ENCODE measurements at places on chromosomes 11 and 22. TPM values are rescaled to one million over a fixed set of nuclear protein-coding genes. Genes with fewer than 3 reads are reported as not detected.
A peak's percentile ranks its signal among the peaks of the same experiment; 100 is the strongest.

DNA sequence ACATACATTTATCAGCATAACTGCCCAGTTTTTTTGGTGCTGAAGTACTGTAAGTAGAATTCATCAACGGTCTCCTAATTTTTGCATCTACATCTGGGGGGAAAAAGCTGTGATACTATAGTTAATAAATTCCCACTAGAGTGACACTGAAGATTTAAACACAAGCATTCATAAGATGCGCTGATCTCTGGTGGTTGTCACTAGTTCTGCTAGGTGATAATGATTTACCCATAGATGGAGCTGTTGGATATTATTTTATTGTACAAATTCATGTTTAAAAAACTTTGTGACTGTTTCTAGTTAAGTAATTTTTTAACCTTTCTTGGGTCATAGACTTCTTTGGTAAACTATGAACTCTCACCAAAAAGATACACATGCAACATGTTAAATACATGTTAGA is 106.6 kb downstream of the EMSY start:
- DNase-seq, result no peak
- no peak overlapping the region for H3K4me3 ChIP-seq
- H3K27ac ChIP-seq, result no peak overlapping the region
- no peaks in the 10 kb centered on the region for H3K36me3 ChIP-seq
- no peaks in the 10 kb centered on the region for H3K4me1 ChIP-seq

- H3K36me3 ChIP-seq, result no peaks in the 10 kb centered on the region
- peak within 1 kb of the TSS; percentile 70 for H3K27ac ChIP-seq
Measured at GRCh38 chr11:47980088-47980906, at the start of gene PTPRJ. TSS of gene PTPRJ (plus strand) at chr11:47980559. CDS start at chr11:47980913, 354 bp downstream.

DNA sequence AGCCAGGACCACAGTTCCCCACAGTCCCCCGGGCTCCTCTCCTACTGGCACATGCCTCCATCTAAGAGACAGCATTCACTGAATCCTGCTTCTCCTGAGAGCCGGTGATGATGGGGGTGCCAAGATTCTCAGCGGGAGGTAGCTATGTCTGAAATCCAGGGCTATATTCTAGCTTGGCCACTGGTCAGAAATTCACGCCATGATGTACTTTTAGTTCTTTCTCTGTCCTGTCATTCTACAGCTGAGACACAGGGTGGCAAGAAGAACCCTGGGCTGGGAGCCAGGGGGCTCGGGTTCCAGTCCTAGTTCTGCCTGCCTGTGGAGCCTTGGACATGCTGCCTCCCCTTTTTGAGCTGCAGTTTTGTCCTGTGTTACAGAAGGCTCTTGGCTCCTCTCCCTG is 59.2 kb upstream of the PHOX2A start:
- H3K27ac ChIP-seq, result no peak overlapping the region
- peaks cover 99% of the 10 kb centered on the region for H3K36me3 ChIP-seq
- DNase-seq, result no peak
- no peaks in the 10 kb centered on the region for H3K27me3 ChIP-seq
- H3K4me3 ChIP-seq, result no peak overlapping the region

NRXN2 gene
- total RNA-seq, result 0.92 TPM

SEPTIN3 gene
- 0.10 TPM for total RNA-seq

DNA sequence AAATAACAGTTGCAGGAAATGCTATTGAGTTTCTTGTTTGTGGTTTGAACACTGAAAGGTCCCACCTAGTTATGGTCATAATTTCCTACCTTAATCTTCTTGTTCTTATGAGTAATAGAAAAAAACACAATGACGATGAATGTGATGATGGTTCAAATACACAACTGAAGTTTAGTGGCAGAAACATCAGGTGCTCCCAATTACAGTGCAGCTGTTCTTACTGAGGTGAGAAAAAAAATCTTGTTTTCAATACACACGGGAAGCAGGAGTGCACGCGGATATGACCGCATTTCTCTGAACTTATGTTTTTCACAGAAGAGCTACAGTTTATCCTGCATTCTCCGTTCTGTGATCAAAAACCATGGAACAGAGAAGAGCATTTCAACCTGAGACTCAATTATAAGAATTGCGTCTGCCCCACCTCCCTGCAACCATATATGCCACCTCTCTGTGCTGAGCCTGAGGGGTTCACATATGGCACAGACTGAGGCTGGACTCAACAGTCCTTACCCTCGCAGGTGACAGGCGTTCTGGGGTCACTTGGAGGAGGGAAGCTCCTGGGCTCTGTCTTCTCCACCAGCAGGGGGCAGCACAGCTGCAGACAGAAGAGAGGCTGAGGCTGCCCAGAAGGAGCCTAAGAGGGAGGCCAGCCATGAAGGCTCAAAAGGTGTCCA is 99.7 kb upstream of the IGLL5 start:
- peaks cover 29% of the 10 kb centered on the region for H3K27me3 ChIP-seq
- H3K27ac ChIP-seq, result peak overlapping the region; percentile 77
- no peak overlapping the region for H3K4me3 ChIP-seq

LRRC55 gene
- 0.29 TPM for total RNA-seq

TYMP gene
- 11.4 TPM for total RNA-seq

DNA sequence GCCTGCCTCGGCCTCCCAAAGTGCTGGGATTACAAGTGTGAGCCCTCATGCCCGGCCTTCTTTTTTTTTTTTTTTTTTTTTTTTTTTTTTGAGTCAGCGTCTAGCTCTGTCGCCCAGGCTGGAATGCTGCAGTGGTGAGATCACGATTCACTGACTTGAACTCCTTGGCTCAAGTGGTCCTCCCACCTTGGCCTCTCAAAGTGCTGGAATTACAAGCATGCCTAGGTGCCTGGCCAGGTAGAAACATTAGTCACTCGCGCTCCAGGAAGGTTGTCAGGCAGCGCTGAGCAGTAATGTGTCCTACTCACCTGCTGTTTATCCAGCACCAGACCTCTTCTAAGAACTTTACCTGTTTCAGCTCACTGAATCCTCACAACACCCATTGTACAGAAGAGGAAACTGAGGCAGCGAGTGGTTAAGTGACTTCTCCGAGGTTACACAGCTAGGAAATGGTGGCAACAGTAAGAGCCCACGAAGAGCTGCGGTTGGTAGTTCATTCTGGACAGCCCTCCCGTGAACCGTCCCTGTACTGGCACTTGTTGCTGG is 496 bp upstream of the CST6 start:
- H3K27me3 ChIP-seq, result peaks cover 27% of the 10 kb centered on the region
- DNase-seq, result no peak
- peaks cover 29% of the 10 kb centered on the region for H3K4me1 ChIP-seq
- H3K4me3 ChIP-seq, result no peak overlapping the region
- no peak overlapping the region for H3K27ac ChIP-seq
- H3K36me3 ChIP-seq, result no peaks in the 10 kb centered on the region

DNA sequence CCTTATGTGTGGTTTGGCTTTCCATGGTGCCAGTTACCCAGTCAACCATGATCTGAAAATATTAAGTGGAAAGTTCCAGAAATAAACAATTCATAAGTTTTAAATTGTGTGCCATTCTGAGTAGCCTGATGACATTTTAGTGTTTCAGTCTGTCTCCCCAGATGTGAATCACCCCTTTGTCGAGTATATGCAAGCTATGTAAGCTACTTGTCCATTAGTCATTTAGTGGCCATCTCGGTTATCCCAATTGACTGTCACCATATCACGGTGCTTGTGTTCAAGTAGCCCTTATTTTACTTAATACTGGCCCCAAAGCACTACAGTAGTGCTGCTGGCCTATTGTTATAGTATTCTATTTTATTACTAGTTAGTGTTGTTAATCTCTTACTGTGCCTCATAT is 44.9 kb downstream of the ATG16L2 start:
- H3K27me3 ChIP-seq, result no peaks in the 10 kb centered on the region
- H3K27ac ChIP-seq, result no peak overlapping the region
- H3K4me3 ChIP-seq, result no peak overlapping the region

PAAF1 gene
- total RNA-seq, result 12.5 TPM

- H3K4me1 ChIP-seq, result peaks cover 7% of the 10 kb centered on the region
- H3K27ac ChIP-seq, result no peak overlapping the region
- no peaks in the 10 kb centered on the region for H3K27me3 ChIP-seq
- no peak overlapping the region for H3K4me3 ChIP-seq
- no peak for DNase-seq
- no peaks in the 10 kb centered on the region for H3K36me3 ChIP-seq
Measured at GRCh38 chr11:76455331-76455730, 10.5 kb downstream of the EMSY start.

- H3K27ac ChIP-seq, result no peak overlapping the region
- no peak overlapping the region for H3K4me3 ChIP-seq
- no peak for DNase-seq
- no peaks in the 10 kb centered on the region for H3K36me3 ChIP-seq
- peaks cover 70% of the 10 kb centered on the region for H3K27me3 ChIP-seq
Measured at GRCh38 chr22:36818010-36818642, 1.3 kb upstream of the PVALB start.

SPI1 gene
- total RNA-seq, result 38.9 TPM

DNA sequence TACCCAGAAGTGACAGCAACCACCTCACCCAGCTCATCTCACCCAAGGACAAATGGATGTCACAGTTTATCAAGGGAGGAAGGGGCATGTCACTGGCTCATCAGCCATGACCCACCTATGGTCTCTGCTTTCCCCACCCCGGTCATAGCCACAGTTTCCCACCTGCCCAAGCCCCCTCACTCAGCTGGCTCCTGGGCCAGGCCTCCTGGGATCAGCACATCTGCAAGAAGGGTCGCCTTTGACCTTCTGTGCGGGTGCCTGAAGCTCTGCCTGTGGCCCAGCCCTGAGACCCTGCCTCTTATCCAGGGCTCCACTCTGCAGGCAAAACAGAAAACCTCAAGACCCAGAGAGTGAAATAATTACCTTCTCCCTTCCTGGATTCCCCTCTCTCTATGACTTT is 236.4 kb downstream of the BUD13 start:
- no peak for DNase-seq
- no peak overlapping the region for H3K27ac ChIP-seq
- no peak overlapping the region for H3K4me3 ChIP-seq
- no peaks in the 10 kb centered on the region for H3K36me3 ChIP-seq
- H3K4me1 ChIP-seq, result no peaks in the 10 kb centered on the region
- no peaks in the 10 kb centered on the region for H3K27me3 ChIP-seq

- no peak overlapping the region for H3K4me3 ChIP-seq
- H3K4me1 ChIP-seq, result no peaks in the 10 kb centered on the region
- DNase-seq, result no peak
- no peaks in the 10 kb centered on the region for H3K27me3 ChIP-seq
Measured at GRCh38 chr11:22179626-22180025, 13.3 kb upstream of the ANO5 start.

CRACR2B gene
- 23.0 TPM for total RNA-seq

DNA sequence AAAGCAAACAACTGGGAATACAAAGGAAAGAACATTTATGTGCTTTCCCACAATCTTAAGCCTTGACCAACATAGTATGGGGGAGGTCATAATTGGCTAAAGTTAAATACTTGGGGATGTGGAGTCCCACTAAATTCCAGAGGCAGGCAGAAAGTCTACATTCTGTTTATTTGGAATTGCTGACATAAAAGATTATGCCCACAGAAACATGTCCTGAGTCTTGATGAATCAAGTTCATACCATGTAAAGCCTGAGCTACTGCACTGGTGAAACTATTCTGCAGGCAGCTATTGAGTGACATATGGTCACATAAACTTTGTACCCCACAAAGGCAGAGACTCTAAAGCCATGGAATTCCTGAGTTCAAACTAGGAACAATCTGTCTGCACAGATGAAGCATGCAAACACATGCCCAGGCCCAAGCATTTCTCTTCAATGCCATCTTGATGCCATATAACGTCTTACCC is 69.9 kb upstream of the CHRM4 start:
- H3K4me3 ChIP-seq, result no peak overlapping the region
- no peaks in the 10 kb centered on the region for H3K4me1 ChIP-seq
- H3K36me3 ChIP-seq, result no peaks in the 10 kb centered on the region
- H3K27me3 ChIP-seq, result no peaks in the 10 kb centered on the region

- peaks cover 8% of the 10 kb centered on the region for H3K4me1 ChIP-seq
- no peak for DNase-seq
- H3K27ac ChIP-seq, result no peak overlapping the region
Measured at GRCh38 chr11:2090172-2091111, 48.7 kb downstream of the IGF2 start.

HTATIP2 gene
- 9.6 TPM for total RNA-seq

GRCh38 chr11:123184531-123184930 is 10.5 kb downstream of the CLMP start:
- H3K36me3 ChIP-seq, result no peaks in the 10 kb centered on the region
- no peak for DNase-seq
- peaks cover 7% of the 10 kb centered on the region for H3K4me1 ChIP-seq
- no peak overlapping the region for H3K27ac ChIP-seq

OR5AK2 gene
- not detected for total RNA-seq

SLC22A12 gene
- total RNA-seq, result not detected

DNA sequence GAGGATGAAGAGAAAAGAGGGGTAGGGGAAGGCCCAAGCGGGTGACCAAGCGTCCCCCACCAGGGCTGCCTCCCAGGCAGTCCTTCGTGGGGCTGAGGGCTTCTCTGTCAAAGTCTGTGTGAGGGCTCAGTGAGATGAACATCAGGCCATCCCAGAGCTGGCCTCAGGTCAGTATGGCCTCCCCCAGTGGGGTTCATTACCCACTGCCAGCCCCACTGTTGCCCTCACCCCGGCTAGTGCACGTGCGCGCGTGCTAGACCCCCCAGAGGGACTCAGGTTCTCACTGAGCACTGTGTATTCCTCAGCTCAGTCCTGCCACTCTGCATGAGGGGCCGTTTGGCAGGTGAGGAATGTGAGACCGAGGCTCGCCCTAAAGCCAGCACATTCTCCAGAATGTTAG is 3.3 kb downstream of the KDELR3 start:
- H3K36me3 ChIP-seq, result no peaks in the 10 kb centered on the region
- peaks cover 14% of the 10 kb centered on the region for H3K4me1 ChIP-seq
- H3K4me3 ChIP-seq, result no peak overlapping the region
- H3K27ac ChIP-seq, result no peak overlapping the region
- no peaks in the 10 kb centered on the region for H3K27me3 ChIP-seq

ARHGAP8 gene
- 0.40 TPM for total RNA-seq

DNA sequence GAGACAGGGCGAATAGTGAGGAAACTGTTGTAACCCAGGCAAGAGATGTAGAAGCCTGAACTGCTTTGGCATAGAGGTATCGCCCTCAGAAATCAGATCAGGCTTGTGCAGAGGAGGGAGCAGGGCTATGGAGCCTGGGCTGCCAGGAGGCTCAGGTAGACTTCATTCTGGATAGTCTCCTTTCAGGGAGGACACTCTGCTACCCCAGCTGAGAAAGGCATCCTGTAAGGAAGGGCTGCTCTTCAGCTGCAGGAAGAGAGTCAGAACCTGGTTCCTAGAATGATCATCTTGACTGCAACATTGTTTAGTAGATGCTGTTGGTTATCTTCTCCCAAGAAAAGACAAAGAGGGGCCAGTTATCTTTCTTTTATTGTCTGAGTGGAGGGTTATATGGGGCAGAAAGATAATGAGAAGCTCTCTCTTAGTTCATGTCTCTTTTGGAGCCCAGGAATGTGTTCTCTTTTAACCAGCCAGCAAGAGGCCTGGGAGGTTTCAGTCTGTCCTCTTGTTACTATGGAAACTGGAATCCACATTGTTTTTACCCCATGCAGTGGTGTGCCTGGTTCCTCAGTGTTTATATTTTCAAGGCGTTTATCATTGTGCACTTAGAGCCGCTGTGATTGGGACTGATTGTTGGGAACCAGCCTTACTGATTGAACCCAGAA is 95.7 kb downstream of the STIM1 start:
- no peak for DNase-seq
- peak overlapping the region; percentile 12 for H3K27ac ChIP-seq
- peaks cover 48% of the 10 kb centered on the region for H3K4me1 ChIP-seq
- H3K4me3 ChIP-seq, result no peak overlapping the region
- H3K36me3 ChIP-seq, result no peaks in the 10 kb centered on the region
- H3K27me3 ChIP-seq, result no peaks in the 10 kb centered on the region

Measured in heart right ventricle (tissue), 16 donors.